Aorta (tissue), 5 donors: ENCODE measurements at places on chromosomes 11 and 22. TPM values are rescaled to one million over a fixed set of nuclear protein-coding genes. Genes with fewer than 3 reads are reported as not detected.

DNA sequence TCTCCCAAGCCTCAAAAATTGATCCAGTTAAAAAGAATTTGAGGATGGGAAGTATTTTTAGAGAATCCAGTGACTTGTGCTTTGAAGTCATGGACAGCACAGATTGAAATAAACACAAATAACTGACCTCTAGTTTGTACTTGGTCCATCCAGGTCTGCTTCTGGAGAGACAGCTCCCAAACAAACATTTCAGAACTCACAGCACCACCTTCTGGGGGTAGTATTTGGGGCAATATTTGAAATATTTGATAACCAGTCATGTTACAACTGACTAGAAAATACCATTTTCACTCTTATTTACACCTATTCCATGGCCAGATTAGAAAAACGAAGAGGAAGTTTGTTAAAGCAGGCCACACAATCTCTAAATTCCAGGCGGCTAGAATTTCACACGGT, 56.2 kb downstream of the CTSC start:
- no peak for DNase-seq

GRCh38 chr11:111604392-111605009, 2.3 kb downstream of the SIK2 start:
- no peak for DNase-seq

The CLTCL1 gene
- total RNA-seq, result 7.9 TPM

DNA sequence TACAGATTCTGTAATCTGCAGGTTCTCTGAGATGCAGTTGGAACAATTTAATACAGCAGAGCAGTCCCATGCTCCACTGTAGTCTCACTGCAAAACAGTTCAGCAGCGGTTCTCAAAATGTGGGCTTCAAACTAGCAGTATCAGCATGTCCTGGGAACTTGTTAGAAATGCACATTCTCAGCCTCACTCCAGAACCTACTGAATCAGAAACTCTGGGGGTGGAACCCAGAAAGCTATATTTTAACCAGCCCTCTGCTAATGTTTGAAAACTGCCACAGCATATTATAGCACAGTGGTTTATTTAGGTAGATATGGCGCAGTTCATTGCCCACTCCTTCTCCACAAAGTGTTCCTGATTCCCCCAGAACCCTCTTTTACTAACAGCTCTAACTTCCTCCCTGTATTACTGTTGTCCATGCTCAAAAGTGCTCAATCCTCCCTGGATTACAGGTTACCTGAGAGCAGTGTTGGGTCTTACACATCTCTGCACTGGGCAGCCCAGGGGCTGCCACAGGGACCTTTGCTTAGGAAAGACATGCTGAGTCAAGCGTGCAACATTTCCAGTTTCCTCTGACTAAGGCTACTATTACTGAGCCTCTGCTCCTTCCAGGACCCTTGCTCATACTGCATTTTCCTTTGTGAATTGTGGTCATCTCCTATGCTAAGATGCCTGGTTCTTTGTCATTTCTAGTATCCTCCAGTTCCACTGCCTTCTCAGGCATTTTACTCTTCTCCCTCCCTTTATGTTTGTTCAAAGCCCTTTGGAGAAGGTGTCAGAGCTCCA, 7.7 kb upstream of the DGAT2 start:
- DNase-seq, result no peak

DNA sequence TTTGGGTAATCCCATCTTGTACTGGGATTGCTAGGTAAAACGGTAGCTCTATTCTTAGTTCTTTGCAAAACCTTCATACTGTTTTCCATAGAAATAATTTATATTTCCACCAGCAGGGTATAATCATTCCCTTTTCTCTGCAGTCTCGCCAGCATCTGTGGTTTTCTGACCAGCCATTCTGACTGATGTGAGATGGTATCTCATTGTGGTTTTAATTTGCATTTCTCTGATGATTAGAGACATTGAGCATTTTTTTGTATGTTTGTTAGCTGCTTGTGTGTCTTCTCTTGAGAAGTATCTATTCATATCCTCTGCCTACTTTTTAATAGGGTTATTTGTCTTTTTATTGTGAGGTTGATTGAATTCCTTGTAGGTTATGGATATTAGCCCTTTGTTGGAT, 220.9 kb downstream of the PGR start:
- no peak for DNase-seq

The C11orf87 gene
- not detected for total RNA-seq

GRCh38 chr11:70935006-70935768, 317.2 kb downstream of the SHANK2 start:
- DNase-seq, result no peak

DNA sequence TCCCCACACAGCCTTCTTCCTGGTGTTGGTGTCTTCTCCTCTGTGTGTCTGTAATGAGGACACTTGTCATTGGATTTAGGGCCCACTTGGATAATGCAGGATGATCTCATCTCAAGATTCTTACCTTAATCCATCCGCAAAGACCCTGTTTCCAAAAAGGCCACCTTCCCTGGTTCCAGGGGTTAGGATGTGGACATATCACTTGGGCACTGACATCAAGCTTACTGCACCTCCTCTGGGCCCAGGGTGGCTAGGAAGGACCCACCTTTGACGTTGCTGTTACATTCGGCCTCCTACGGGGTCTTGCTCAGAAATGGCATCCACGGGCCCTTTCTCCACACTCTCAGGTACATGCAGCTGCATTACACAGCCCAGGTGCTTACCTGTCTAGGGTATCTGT, 535.9 kb downstream of the BRD1 start:
- no peak for DNase-seq

- no peak for DNase-seq
Measured at GRCh38 chr22:29901354-29901753, 18.4 kb downstream of the MTMR3 start.

The PSMD13 gene
- total RNA-seq, result 75.4 TPM

The LINC01488 gene
- total RNA-seq, result not detected

GRCh38 chr11:132158091-132158490, 787.7 kb downstream of the NTM start:
- no peak for DNase-seq

GRCh38 chr11:3166268-3167142, 1.4 kb upstream of the OSBPL5 start:
- peak; percentile 45 for DNase-seq

DNA sequence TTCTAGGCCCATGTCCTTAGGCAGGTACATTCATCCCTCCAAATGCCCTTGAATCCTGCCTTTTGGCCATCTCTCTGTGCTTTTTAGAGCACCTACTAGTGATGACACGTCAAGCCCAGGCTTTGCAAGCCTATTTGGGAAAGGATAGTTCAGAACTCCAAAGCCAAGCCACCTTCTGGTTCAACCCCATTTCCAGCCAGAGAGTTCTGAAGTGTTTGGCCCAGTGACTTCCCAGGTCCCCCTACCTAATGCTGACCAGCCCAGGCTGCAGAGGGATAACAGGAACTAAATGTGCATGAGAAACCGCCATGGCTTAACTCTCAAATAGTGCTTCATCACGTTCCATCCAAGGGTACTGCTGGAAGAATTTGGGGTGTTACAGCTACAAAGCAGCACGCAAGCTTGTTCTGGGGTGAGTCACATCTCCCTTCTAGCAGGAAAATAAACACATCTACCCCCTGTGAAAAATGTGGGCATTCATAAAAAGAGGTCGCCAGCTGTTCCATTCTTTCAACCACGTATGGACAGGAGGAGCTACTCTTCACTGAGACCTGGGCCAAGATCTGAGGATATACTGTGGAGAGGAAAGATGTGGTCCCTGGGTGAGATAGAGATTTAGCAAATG, 2.0 kb upstream of the FXYD6 start:
- no peak for DNase-seq

The CBLIF gene
- not detected for total RNA-seq

- DNase-seq, result no peak
Measured at GRCh38 chr22:36879775-36880174, 19.0 kb downstream of the NCF4 start.

- DNase-seq, result no peak
Measured at GRCh38 chr22:25120761-25121212, 78.9 kb upstream of the CRYBB3 start.

DNA sequence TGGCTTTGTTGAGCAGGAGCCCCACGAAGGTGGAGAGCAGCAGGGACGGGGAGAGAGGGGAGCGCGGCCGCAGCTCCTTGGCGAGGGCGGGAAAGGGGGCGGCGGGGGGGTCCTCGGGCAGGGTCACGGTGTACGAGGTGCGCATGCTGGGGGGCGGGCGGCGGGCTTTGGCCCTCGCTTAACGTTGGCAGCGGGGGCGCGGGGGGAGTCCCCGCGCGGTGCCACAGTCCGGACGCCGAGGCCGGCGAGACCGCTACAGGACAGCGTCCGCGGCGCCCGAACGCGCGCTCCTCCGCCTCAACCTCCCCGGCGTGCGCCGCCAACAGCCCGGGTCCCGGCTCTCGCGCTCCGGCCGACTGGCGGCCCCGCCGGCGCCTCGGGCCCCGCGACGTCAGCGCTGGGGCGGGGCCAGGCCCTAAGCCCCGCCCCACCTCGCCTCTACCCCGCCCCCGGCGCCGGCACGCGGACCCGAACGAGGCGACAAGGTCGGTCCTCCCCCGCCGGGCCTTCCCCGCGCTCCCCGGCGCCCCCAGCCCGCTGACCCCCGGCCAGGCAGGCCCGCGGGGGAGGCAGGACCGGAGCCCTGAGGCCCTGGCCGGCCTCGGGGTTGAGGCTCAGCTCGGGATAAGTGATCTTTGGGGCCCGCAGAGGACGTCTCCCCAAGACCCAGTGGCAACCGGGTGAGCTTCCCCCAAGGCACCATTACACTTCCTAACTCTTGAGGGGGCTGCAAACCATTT, 17.5 kb downstream of the USP2 start:
- DNase-seq, result peak; percentile 89

GRCh38 chr11:14904745-14905103, 12.7 kb upstream of the CYP2R1 start:
- peak; percentile 96 for DNase-seq

The OR4C45 gene
- not detected for total RNA-seq

DNA sequence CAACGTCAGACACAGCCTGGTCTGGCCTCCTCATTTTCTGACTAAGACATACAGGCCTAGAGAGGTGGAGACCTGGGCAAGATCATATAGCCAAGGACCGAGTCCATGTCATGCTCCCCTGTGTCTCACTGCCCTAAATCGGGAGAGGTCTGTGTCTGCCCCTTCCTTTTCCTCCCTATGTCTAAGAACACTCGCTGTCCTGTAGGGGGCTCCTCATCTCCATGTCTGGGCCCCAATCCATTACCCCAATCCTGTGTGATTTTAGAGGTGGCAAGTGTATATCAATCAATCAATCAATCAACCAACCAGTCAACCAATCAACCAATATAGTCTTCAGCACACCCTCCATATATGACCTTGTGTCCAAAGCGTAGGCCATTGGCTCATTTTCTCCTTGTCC, 125.7 kb downstream of the KIRREL3 start:
- no peak for DNase-seq

GRCh38 chr11:57598831-57599155, 1.3 kb downstream of the SERPING1 start:
- no peak for DNase-seq

- no peak for DNase-seq
Measured at GRCh38 chr11:99080154-99080553, 59.4 kb downstream of the CNTN5 start.

The ADSL gene
- 49.0 TPM for total RNA-seq

The ZP1 gene
- not detected for total RNA-seq

GRCh38 chr11:94218372-94218771, 86.0 kb upstream of the IZUMO1R start:
- DNase-seq, result no peak

GRCh38 chr11:111230122-111230465, 15.4 kb upstream of the POU2AF2 start:
- DNase-seq, result no peak

The TMEM45B gene
- 0.19 TPM for total RNA-seq

GRCh38 chr11:34262531-34263081, 95.2 kb downstream of the ABTB2 start:
- no peak for DNase-seq

- no peak for DNase-seq
Measured at GRCh38 chr11:124170801-124171586, 12.2 kb upstream of the OR10D3 start.

- peak; percentile 81 for DNase-seq
Measured at GRCh38 chr11:36361901-36362391, 65.9 kb downstream of the PRR5L start.

The ZNRD2 gene
- 21.7 TPM for total RNA-seq

The MRPL23 gene
- 43.9 TPM for total RNA-seq

The CCDC15 gene
- total RNA-seq, result 0.97 TPM

The TRIM48 gene
- total RNA-seq, result not detected

- DNase-seq, result no peak
Measured at GRCh38 chr22:19110064-19110458, 12.2 kb downstream of the DGCR2 start.

GRCh38 chr11:95359756-95360155, 128.8 kb upstream of the SESN3 start:
- DNase-seq, result no peak

DNA sequence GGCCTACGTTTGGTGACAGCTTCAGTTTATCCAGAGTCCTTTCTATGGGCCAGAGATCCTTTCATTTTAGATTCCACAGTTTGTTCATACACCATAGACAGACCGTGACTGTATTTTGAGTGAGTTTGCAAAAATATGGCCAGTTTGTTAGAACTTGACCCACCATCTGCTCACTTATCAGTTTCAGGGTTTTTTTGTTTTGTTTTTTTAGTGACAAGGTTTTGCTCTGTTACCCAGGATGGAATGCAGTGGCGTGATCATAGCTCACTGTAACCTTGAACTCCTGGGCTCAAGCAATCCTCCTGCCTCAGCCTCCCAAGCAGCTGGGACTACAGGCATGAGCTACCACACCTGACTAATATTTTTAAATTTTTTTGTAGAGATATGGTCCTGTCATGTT, 9.1 kb upstream of the CKAP5 start:
- no peak for DNase-seq

GRCh38 chr22:18064636-18065035, 13.2 kb upstream of the PEX26 start:
- no peak for DNase-seq

DNA sequence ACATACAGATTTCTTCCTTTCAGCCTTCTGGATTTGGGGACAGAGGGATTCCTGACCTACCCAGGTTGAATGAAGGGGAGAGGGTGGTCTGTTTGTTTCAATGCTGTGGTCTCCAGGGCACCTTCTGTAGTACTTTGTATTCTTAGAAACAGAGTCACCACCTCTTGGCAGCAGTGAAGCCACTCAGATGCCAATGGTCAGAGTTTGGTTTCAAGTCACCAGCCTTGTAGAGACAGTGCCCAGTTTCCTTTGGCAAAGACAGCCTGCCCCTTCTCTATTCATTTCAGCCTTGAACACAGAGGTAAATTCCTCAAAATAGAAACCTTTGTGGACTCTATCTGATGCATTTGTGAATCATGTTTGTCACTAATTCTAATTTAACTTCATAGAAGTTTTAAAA, 111.7 kb upstream of the RASSF10 start:
- DNase-seq, result peak; percentile 78

The MIEF1 gene
- 15.5 TPM for total RNA-seq
